ENCODE measurements at places on chromosomes 2 and 18.

DNA sequence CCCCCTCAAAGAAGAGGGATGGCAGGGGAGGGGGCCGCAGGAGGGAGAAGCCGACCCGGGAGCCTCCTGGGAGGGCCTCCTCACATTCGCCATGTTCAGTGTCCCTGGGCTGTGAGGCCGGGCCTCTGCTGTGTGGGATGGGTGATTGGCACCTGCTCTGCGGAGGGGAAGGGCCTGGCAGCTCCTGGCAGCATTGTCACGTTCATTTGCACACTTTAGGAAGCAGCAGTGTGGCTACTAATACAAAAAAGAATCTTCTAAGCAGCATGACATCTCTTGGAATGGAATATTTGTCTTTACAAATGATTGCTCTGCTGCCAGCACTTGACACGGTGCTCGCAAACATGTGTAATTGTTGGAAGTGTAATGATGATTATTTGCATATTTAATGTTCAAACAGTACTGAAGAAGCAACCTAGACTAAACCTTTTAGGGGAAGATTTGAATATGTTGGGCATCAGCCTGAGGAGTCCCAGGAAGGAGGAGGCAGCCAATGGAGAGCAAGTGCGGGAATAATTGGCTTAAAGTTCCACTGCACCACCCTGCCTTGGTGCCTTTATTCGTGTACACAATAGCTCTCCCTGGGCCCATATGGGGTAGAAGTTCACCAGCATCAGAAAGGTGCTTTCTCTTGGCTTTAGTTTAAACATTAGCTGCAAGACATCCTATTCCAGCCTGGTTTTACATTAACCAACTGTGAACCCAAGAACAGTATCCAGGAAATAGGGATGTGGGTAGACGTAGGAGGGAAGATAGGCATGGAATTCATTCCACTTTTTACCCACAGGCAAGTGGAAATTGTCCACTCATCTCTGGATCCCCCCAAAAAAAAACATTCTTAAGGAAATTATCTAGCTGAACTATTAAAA is 404.9 kb downstream of the TMEM182 start:
- no peak for DNase-seq

- DNase-seq, result no peak
Measured at GRCh38 chr2:328761-329160, 40.9 kb upstream of the ALKAL2 start.

DNA sequence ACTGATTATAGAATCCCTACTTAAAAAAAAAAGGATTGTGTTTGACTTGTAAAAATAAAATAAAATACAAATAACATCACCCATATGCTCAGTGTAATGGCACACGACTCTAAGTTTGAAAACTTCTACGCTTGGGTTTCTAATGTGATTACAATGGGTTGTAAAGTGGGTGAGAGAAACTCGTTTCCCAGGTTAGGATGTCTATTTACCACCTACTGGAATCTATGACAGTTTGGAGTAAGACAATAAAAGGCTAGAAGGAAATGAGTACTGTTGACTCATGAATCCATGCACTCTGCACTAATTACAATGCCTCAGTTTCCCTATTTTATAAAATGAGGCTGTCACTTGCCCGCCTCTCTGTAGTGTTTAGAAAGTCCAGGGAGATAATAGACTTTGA is 204.2 kb upstream of the FBXO11 start:
- no peak for DNase-seq

GRCh38 chr18:39776766-39777165 is 2178.3 kb upstream of the PIK3C3 start:
- no peak for DNase-seq

GRCh38 chr2:86035376-86035882 is 70.3 kb downstream of the POLR1A start:
- DNase-seq, result no peak

- no peak for DNase-seq
Measured at GRCh38 chr2:22189893-22190480, 1066.2 kb downstream of the TDRD15 start.

DNA sequence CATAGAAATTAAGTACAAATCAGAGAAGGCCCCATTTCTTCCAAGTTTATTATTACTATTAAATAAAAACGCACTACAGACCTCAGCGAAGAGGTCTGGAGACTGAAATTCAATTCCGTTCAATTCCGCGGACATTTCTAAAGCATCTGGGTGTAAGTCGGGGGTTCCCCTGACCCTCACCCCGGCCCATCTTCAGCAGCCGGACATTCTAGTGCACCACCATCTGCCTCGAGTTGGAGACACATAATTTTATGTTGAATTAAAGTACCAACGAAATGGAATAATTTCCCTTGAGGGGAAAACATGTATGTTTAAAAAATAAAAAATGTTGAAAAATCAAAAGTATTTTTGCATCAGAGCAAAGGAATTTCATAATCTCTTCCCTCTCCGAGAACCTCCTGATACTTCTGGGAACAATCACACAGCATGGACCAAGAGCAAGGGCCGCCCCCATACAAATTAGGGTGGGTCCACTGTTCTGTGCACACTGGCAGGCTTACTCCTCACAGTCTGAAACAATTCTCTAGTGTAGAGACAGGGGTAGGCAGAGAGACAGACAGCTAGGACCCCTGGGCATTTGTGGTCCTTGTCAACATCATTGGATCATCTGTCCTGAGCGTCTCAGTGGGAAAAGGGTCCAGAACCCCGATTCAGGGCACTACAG is 29.3 kb downstream of the MBP start:
- DNase-seq, result no peak

GRCh38 chr2:43408407-43409160 is 182.2 kb upstream of the ZFP36L2 start:
- DNase-seq, result no peak

DNA sequence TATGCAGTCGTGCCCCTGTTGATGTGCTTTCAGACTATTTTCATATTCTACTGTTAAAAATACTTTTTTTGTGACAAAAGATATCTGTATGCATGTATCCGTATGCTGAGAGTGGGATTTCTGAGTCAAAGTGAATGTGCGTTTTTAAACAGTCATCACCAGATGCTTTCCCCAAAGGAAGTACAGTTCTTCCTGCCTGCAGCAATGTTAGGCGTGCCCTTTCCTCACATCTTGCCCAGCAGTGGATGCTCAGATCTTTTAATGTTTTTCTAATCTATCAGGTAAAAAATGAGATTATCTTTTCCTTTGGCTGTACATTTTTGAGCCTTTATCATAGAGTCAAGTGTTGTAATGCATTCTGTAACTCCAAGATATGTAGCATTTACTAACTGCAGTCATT is 111.7 kb downstream of the PTPRM start:
- DNase-seq, result no peak

- no peak for DNase-seq
Measured at GRCh38 chr2:241410739-241411176, 54.7 kb downstream of the FARP2 start.

GRCh38 chr2:16824472-16824871 is 158.8 kb upstream of the CYRIA start:
- no peak for DNase-seq

DNA sequence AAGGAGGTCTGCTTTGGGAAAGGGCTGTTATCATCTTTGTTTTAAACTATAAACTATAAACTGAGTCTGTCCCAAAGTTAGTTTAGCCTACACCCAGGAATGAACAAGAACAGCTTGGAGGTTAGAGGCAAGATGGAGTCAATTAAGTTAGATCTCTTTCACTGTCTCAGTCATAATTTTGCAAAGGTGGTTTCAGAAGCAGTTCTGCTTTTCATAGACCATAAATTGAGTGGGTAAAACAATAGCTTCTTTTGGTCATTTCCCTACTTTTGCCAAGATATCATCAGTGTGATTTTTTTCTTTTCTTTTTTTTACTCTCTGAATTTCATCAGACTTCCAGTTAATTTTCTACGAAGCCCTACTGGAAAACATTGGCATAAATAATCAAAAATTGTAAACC is 117.0 kb downstream of the AP1S3 start:
- no peak for DNase-seq

GRCh38 chr2:76378140-76378539 is 667.4 kb upstream of the GCFC2 start:
- no peak for DNase-seq

DNA sequence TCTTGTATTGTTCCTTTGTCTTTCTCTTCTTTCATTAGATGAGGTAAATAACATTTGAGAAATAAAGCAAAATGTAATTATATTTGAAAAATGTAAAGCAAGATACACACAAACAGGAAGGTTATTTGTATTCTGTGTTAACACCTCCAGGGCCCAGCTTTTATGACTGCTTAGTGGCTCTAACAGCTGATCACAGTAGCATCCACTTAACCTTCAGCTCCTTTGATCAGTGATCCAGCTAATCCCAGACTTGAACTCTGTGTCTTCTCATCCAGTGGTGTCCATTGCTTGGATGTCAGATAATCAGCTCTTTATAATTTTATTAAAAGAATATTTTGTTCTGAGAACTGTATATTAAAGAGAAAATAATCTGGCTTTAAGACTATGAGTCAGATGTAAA is 44.5 kb downstream of the PSMD14 start:
- DNase-seq, result no peak

GRCh38 chr2:217802876-217803652 is 199.7 kb downstream of the TNS1 start:
- no peak for DNase-seq

- DNase-seq, result no peak
Measured at GRCh38 chr2:42025151-42025582, 22.7 kb upstream of the PKDCC start.

- DNase-seq, result no peak
Measured at GRCh38 chr2:109558076-109558882, 55.5 kb downstream of the SEPTIN10 start.

DNA sequence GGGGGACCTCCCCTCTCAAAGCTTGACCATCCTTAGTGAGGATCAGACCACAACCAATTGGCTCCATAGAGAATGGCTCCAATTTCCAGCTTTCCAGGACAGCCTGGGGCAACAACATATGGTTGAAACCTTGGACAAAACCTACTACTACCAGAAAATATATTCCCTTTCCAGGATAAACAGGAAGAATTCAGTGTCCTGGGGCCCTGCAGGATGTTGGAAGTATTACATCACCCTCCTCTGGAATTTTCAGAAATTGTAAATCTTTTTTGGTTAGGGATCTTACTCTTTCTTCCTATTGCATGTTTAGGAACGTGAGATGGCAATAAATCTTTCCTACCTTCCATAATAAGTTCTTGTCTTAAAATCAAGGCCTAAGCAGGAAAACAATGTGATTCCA is 158.9 kb upstream of the MEIS1 start:
- DNase-seq, result no peak

- no peak for DNase-seq
Measured at GRCh38 chr2:190110131-190110530, 47.6 kb upstream of the MSTN start.

GRCh38 chr18:26190506-26190905 is 35.7 kb upstream of the TAF4B start:
- DNase-seq, result peak; percentile 20

- DNase-seq, result no peak
Measured at GRCh38 chr18:8499810-8500675, 109.2 kb upstream of the RAB12 start.

GRCh38 chr2:66839551-66840320 is 404.8 kb downstream of the MEIS1 start:
- DNase-seq, result no peak

DNA sequence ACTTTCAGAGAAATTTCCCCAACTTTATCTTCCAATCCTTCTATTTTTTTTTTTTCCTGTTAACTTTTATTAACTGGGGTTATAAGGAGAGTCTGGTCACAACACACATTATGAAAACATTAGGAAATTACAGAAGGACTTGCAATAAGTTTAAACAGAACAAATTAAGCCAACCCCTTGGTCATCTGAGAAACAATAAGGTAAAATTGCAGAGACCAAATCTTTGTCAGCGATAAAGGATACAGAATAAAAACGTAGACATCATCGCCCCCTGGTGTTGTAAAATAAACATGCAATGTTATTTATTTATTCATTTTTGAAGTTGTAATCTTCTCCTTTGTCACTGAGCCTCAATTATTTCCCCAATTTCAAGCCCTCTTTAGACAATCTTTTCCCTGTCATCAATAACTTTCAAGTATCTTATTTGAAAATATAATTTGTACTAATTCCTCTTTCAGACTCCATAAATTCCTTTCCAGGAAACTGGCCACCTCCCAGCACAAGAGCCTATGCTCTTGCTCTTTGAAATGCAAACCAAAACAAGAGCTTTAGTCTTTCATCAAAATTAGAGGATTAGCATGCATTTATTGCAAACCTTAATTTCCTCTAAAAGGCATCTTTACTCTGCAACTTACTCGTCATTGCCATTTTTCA is 19.5 kb downstream of the G6PC2 start:
- DNase-seq, result no peak

GRCh38 chr2:126784621-126785020 is 114.1 kb upstream of the TEX51 start:
- DNase-seq, result no peak

DNA sequence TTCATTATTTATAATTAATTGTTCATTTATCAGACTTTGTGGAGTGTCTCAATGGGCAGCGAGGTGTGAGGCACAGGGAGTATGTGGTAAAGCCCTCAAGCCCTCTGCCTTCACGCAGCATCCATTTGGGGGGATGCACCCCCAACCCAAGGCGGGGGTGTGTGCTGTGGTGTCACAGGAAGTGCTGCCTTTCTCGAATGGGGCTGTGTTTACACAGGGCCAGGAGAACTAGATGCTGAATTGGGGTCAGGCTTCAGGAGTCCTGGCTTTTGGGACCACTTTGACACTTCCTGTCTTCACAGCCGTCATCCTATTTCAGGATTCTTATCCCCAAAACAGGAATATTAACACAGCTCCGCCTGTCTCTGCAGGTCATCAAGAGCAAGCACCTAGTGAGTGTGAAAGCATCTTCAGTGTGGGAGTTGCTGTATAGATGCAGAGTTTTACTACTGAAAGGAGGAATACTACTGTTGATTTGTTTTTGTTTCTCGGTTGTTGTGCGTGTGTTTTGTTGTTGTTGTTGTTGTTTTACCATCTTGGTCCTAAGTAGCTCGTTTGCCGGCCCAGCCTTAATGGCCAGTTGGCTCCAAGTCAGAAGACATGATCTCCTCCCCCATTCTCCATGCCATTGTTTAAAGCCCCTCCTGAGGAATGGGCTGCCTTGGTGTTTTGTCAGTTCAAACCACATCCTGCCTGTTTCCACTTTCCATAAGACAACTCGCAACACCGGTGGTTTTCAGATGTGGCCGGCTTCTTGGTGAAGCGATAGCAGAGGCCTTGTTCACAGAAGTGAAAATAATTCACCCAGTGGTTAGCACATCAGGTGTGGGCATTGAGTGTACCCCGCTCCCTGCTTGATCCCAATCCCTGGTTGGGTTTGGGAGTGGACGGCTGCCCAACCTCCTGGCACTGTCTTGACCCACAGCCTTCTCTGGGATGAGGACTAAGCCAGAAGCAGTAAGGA is 221.3 kb downstream of the BCL2 start:
- peak; percentile 57 for DNase-seq

- DNase-seq, result no peak
Measured at GRCh38 chr2:120661551-120661950, 74.1 kb upstream of the GLI2 start.

DNA sequence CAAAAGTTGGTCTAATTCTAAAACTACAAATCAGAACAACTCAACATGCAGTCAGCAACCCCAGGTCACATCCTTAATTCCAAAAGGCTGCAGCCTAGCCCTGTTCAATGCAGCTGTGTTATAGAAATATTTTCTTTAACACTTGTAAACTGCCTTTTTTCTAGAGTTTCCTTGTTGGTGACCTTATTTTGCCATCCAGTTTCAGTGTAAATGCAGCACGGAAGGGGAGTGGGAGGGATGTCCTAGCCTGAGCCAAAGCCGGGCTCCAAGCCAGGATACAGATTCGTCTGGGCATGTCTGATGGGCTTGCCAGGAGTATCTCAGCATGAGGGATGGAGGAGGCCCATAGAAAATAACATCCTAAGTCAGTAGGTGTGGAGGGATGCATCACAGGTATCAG is 17.7 kb upstream of the SP3 start:
- DNase-seq, result no peak

All from activated CD4-positive, alpha-beta T cell treated with anti-CD3 and anti-CD28 coated beads, Interleukin-2, amount 50 U/mL, for 48 hours (primary cell).